Keratinocyte (primary cell): ENCODE measurements at places on chromosomes 7 and 10. TPM values are rescaled to one million over a fixed set of nuclear protein-coding genes. Genes with fewer than 3 reads are reported as not detected.
A peak's percentile ranks its signal among the peaks of the same experiment; 100 is the strongest.

RBP3 gene
- polyA plus RNA-seq = not detected in 3 replicates

RFC2 gene
- 14.5 to 24.9 TPM (median 24.7 TPM) in 3 replicates for polyA plus RNA-seq

ZKSCAN1 gene
- 20.6 to 26.8 TPM (median 24.7 TPM) in 3 replicates for polyA plus RNA-seq

EMX2 gene
- 1.2 to 2.8 TPM (median 2.4 TPM) in 3 replicates for polyA plus RNA-seq

SPDYE16 gene
- not detected in 3 replicates for polyA plus RNA-seq

MSMB gene
- polyA plus RNA-seq = not detected in 3 replicates

SOSTDC1 gene
- polyA plus RNA-seq = 0.31 to 0.63 TPM (median 0.32 TPM) in 3 replicates

FFAR4 gene
- polyA plus RNA-seq = not detected in 3 replicates

ANKRD30A gene
- polyA plus RNA-seq = not detected in 3 replicates

NUB1 gene
- 27.0 to 34.6 TPM (median 30.6 TPM) in 3 replicates for polyA plus RNA-seq

ATP6V0E2 gene
- polyA plus RNA-seq = 3.5 to 12.0 TPM (median 5.0 TPM) in 3 replicates

DNA sequence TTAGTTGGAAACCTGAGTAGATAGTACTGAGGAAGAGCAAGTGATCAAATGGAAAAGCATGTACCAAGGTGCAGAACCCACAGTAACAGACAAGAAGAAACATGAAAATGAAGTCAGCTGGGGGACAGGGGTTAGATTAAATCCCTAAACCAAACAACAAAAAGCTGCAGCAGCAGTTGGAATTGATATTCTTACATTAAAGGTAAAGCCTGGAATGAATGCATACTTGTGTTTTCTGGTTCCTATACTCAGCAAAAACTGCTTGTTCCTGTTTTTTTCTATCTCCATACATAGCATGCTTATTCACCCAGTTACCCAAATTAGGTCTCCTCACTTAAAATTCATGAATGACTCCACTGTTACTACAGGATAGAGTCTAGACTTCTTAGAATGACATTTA, 92.4 kb downstream of the TPST1 start:
- H3K27ac ChIP-seq = peak overlapping the region; percentile 70
- peak; percentile 17 for DNase-seq
- H3K27me3 ChIP-seq = no peaks in the 10 kb centered on the region
- H3K4me3 ChIP-seq = no peak overlapping the region
- no peaks in the 10 kb centered on the region for H3K36me3 ChIP-seq

DNA sequence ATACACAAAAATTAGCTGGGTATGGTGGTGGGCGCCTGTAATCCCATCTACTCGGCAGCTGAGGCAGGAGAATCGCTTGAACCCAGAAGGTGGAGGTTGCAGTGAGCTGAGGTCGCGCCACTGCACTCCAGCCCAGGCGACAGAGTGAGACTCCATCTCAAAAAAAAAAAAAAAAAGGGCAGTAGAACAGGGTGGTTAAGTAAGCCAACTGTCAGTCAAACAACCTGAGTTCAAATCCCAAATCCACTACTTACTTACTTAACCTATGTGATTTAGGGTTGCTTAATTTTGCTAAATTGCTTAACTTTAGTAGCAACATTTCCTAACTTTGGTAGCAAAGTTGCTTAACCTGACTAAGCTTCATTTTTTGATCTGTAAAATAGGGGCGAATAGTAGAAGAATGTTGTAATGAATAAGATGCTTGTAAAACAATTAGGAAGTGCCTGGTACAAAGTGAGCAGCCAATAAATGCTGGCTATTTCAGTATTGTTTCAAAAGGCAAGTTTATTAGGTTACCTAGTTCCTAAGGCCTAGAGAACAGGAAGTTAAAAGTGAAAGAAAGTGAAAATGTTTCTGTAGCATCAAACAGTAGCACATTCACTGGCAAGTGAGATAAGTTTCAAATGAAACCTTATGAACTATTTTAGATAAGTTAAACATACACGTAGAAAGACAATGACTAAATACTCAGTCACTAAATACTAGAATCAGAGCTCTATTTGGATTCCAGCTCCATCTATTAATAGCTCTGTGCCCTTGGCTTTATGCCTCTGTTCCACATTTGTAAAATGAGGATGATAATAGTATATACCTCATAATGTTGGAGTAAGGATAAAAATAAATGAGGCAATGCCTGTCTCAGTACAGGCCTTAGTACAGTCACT, 64.3 kb downstream of the HOXA1 start:
- H3K4me1 ChIP-seq = peaks cover 21% of the 10 kb centered on the region
- H3K36me3 ChIP-seq = no peaks in the 10 kb centered on the region
- DNase-seq = no peak
- no peaks in the 10 kb centered on the region for H3K27me3 ChIP-seq
- H3K4me3 ChIP-seq = no peak overlapping the region

DNA sequence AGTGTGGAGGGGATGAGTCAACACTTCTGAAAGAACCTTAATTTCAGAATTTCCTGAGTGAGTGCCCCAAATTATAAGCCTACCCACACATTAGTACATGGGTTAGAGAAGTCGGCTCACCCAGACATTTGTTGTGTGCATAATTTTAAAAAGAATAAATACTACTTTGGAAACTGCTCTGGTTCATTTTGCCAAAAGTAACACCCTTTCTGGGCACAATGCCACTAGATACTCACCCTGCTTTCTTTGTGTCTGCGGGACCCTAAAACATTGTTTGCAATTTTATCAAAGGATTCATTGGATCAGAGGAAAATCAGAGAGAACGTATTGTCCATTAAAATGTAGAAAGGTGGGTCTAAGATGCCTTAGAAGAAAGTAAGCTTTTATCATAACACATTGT, 245.5 kb upstream of the NRP1 start:
- H3K27me3 ChIP-seq = no peaks in the 10 kb centered on the region
- no peaks in the 10 kb centered on the region for H3K36me3 ChIP-seq
- H3K27ac ChIP-seq = no peak overlapping the region
- H3K4me3 ChIP-seq = no peak overlapping the region

DNA sequence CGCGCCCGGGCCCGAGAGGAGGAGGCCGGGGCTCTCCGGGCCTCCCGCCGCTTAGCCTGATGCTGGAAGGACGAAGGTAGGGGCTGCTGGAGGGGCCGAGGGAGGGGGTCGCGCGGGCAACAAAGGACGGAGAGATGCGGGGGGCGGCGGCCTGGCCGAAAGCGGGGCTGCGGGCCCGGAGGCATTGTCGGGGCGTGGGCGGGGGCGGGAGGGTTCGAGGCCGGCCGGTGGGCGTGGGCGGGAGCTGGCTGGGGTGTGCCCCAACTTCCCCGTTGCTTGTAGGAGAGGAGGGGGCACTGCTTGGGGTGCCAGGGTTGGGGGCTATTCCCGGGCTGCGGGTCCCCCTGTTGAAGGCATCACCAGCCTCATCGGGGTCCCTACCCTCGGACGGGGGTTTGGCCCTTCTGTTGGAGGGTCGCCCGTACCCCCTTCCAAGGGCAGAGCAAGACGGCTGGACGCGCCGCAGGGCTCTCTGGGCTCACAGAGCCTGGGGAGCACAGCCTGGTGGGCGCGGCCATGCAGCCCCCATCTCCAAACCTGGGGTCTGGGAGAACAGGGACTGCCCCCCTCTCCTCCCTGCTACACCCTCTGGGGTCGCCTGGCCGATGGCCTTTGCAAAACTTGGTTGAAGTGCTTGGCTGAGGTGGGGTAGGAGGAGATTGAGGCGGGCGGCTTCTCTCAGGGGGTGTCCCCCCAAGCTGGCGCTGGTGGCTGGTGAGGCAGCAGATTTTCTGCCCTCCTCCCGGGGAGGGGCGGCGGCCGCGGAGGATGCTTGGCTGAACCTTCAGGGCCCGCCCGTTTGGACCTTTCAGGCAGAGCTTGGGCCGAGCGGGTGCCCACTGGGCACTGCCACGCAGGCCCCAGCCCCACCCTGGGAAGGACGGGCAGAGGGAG, 699 bp downstream of the CLIP2 start:
- DNase-seq = no peak
- peaks cover 26% of the 10 kb centered on the region for H3K4me1 ChIP-seq

- H3K4me1 ChIP-seq = peaks cover 43% of the 10 kb centered on the region
- no peak overlapping the region for H3K4me3 ChIP-seq
- H3K27me3 ChIP-seq = no peaks in the 10 kb centered on the region
- H3K27ac ChIP-seq = peak overlapping the region; percentile 73
- H3K36me3 ChIP-seq = no peaks in the 10 kb centered on the region
- peak; percentile 69 for DNase-seq
Observed at GRCh38 chr7:105808703-105809590, 67.5 kb downstream of the ATXN7L1 start.

DNA sequence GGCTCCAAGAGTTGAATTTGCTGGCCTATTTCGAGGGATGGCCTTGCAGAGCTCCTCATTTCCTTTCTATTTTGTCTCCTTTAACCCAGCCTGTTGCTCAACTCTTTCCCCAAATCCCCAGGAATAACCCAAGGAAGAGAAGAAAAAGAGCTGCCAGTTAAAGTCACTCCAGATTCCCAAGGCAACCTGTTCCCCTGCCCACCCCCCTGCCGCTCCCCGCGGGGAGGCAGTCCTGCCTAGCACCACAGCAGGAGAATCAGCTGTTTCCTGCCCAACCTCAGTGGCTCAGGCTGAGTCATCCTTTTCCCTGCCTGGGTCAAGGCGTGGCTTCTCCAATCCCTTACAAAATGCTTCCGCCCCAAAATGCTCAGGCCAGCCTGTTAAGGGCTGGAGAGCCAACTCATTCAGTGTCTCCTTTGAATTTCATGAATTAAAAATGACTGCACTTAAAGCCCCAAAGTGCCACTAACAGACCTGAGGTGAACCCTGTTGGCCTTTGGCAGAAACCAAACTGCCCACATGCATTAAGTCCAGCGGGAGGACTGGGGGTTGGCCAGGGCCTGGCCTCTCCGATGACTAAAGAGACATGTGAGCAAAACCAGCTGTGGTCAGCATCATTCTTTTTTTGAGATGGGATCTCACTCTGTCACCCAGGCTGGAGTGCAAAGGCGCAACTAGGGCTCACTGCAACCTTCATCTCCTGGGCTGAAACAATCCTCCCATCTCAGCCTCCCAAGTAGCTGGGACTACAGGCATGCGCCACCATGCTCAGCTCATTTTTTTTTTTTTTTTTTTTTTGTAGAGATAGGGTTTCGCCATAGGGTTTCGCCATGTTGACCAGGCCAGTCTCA, 83.2 kb upstream of the KIF5B start:
- peaks cover 46% of the 10 kb centered on the region for H3K4me1 ChIP-seq
- no peaks in the 10 kb centered on the region for H3K36me3 ChIP-seq
- peak; percentile 89 for DNase-seq
- peak overlapping the region; percentile 83 for H3K27ac ChIP-seq
- no peak overlapping the region for H3K4me3 ChIP-seq
- H3K27me3 ChIP-seq = no peaks in the 10 kb centered on the region

- no peaks in the 10 kb centered on the region for H3K27me3 ChIP-seq
- peak overlapping the region; percentile 81 for H3K27ac ChIP-seq
- no peak for DNase-seq
- H3K36me3 ChIP-seq = no peaks in the 10 kb centered on the region
- peaks cover 16% of the 10 kb centered on the region for H3K4me1 ChIP-seq
- H3K4me3 ChIP-seq = peak overlapping the region; percentile 94
Observed at GRCh38 chr7:116863936-116864500, 1.6 kb downstream of the CAPZA2 start.

DNA sequence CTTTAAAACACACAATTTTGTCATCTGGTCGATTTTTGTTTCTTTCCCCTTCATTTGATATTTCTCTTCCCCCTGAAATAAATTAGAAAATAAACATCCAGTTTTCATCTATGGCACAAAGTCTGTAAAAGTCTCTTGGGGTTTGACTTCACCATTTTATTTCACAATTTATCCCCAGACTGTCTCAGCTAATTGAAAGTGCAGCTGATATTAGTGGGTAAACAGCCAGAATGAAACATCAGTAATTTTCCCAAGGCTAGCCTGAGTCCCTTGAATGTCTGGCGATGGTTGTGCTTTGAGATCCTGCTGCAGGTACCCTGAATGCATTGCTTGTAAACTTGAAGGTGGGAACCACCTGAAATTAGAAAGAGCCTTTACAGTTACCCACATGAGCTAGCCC, 60.6 kb upstream of the NEBL start:
- no peaks in the 10 kb centered on the region for H3K4me1 ChIP-seq
- no peak overlapping the region for H3K4me3 ChIP-seq
- H3K36me3 ChIP-seq = no peaks in the 10 kb centered on the region
- H3K27me3 ChIP-seq = no peaks in the 10 kb centered on the region
- H3K27ac ChIP-seq = no peak overlapping the region

DNA sequence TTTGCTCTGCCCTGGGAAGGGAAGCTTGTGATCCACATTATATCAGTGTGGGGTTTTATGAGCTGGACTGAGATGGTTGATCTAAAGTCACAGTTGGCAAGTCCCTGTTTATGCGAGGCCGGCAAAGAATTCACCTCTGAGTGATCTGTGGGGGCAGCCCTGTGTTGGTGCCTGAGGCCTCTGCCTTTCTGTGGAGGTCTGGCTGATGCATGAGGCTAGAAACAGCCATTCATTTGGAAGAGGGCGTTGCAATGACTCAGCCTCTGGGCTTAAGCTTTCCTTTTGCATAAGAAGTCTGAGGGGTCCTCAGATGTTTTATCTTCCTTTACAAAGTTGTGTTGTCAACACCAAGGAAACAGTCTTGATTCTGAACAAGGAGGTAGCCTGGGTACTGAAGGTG, 126.9 kb downstream of the MGMT start:
- H3K4me3 ChIP-seq = no peak overlapping the region
- H3K27me3 ChIP-seq = no peaks in the 10 kb centered on the region
- no peak overlapping the region for H3K27ac ChIP-seq
- DNase-seq = no peak

DNA sequence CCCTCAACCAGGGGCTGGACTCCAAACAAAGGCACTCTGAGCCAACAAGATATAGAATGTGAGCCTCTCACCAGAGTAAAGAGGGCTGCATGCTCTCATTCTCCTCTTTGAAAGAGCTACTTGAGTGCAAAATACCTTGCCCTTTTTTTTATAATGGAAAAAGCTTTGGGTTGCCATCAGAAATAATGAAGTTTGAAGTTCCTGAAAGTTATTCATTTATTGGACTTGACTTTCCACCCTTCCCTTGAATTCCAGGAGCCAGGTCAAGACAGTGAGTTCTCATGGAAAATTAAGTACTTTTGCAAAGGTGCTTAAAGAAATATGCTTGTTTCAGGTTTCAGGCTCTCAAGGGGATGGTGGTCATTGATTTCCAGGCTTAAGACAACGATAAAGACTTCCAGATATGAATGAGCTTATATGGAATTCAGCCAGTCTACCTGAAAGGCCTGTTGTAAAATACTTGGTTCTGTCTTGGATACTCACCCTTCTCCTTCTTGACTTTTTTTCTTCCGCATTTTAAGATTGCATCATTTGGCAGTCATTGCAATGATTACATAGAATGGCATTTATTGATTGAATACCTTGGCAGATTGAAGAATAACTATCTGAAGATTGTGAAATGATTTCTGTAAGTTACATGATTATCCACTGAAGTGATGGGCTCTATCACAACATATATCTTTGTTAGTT, 696.4 kb downstream of the INHBA start:
- no peak overlapping the region for H3K4me3 ChIP-seq
- peak overlapping the region; percentile 96 for H3K27ac ChIP-seq
- peak; percentile 66 for DNase-seq
- H3K36me3 ChIP-seq = no peaks in the 10 kb centered on the region
